Hypothalamus (tissue), 51 donors: ENCODE measurements at places on chromosomes 2 and 18.

GRCh38 chr2:168194784-168195522 lies 52.4 kb downstream of the STK39 start:
- DNase-seq, result no peak

GRCh38 chr2:207241198-207241597 lies 75.5 kb upstream of the KLF7 start:
- DNase-seq, result no peak

- DNase-seq, result no peak
Measured at GRCh38 chr2:133667085-133667484, 98.8 kb upstream of the NCKAP5 start.

DNA sequence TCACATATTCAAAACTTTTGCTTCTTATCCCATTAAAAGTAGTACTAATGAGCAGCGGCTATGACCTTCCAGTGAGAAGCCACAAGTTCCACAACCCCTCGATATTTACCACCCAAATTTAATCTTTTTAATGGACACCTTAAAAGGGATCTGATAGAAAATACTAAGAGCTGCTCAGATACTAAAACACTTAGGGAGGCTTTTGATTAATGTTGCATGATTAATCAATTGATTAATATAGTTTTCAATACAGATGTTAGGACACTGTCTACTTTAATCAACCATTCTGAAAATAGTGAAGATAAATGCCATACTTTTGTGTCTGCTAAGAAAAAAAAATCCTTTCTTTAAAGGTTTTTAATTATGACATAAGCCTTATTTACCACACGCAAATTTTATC lies 1312.8 kb upstream of the ACVR2A start:
- no peak for DNase-seq

DNA sequence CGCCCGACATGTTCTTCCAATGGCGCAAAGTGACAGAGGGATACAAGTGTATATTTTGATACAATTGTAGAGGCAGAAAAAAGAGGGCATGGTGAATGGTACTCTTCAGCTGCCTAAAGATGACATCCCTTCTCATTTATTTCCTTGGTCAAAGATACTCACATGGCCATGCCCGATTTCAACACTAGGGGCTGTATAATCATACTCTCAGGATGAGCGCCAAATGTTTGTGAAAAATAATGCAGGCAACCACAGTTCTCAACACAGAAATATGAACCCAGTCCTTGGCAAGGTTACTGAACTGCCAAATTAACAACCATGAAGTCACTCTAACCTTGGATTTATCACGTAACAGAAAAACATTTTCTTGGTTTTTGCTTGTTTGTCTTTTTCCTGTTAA lies 204.4 kb downstream of the CCDC102B start:
- no peak for DNase-seq
